ENCODE measurements at places on chromosomes 6 and 20.

DNA sequence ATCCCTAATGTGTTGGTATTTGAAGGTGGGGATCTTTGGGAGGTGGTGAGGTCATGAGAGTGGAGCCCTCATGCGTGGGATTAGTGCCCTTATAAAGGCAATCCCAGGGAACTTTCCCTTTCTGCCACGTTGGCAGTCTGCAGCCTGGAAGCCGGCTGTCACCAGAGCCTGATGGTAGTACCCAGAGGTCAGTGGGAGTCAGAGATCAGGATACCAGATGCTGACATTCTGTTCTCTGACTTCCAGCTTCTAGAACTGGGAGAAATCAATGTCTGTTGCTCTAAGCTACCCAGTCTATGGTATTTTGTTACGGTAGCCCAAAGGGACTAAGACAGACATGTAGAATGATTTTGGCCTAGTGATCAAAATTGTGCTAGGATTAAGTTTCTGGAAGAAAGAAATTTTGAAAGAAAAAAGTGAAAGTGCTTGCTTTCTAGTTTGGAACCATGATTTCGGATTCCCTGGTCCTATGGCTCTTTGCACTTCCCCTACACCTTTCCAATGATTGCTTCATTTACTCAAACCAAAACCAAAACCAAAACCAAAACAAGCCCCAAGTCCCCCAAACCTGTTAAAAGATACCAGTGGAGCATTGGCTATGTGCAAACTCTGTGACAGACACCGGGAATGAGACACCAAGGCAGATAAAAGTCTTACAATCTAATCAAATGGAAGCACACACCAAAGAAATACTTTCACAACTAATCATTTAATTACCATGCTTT, 173.7 kb upstream of the ZNF217 start:
- DNase-seq: no peak

- DNase-seq: no peak
Measured at GRCh38 chr20:61986762-61987321, 78.8 kb downstream of the TAF4 start.

GRCh38 chr6:38150681-38151296, 331.3 kb downstream of the ZFAND3 start:
- no peak for DNase-seq

- peak; percentile 73 for DNase-seq
Measured at GRCh38 chr20:4014031-4014474, 1.3 kb downstream of the RNF24 start.

DNA sequence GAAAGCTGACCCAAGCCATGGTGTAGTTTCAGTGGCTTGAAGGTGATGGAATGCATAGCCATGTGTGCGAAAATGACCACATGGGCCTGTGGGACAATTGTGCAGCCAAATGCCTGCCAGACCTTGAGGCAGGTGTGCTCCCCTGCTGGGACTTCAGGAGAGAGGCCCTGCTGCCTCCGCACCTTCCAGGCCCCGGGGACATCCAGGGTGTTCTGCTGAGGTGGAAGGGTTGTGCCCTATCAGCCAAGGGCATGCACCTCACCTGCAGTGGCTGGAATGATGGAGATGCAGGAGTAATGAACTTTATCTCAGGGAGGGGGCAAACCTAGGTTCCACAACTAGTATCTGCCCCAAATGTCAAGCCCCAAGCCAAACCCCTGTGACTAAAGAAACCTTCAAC, 44.0 kb downstream of the PRND start:
- no peak for DNase-seq

GRCh38 chr6:32968867-32969684, 682 bp downstream of the BRD2 start:
- peak; percentile 89 for DNase-seq

- no peak for DNase-seq
Measured at GRCh38 chr20:19682249-19682648, 75.8 kb upstream of the RIN2 start.

DNA sequence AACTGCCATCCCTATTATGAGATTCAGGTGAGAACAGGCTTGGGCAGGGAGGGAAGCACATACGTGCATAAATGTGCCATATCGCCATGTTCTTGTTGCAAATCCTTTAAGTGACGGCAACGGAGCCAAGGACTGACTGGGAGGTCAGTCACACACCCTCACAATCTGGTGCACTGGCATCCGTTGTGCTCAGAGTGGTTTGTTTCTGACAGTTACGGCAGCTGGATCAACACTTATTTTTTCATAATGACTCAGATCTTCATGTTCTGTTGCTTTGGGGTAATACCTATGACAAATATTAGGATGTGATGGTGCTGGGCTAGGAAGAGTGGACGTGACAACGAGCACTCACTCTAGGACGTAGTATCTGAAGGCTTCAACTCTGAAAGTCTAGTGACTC, 56.2 kb upstream of the PREP start:
- DNase-seq: no peak

GRCh38 chr6:139764498-139764986, 390.1 kb upstream of the CITED2 start:
- DNase-seq: peak; percentile 97

- DNase-seq: no peak
Measured at GRCh38 chr6:17470938-17471327, 77.5 kb downstream of the CAP2 start.

- DNase-seq: peak; percentile 27
Measured at GRCh38 chr6:54621285-54621684, 225.3 kb upstream of the FAM83B start.

DNA sequence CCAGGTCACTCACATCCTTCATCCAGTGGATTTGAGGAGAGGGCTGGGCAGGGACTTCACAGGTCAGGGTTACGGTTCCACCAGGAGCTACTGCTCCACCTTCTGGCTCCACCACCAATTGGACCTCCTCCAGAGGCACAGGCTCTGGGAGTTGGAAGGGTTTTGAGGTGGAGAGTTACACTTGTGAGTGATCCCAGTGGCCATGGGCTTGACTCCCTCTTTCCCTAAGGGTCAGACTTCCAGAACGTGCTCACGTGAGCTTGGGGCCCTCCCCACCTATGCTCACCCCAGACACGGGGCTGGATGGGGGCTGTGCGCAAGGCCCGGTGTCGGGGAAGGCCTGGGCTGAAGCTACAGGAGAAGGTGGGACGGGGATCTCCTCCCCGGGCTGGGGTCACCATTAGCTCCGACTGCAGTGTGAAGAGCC, 1.5 kb downstream of the AGER start:
- no peak for DNase-seq

DNA sequence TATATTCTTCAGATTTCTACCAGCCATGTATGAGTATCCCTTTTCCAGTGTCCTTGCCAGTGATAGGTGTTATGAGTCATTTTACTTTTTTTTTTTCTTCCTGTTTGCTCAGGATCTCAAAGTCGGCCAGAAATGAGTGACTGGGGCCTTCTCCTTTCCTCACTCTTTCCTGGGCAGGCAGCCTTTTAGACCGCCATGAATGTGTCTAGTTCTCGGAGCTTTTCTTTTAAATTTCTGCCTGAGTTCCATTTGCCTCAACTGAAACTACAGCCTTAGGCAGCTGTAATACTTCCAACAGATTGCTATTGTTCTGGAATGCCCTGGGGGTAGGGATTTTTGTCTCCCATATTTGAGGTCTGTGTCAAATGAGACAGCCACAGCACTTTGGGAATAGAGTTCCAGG, 83.7 kb downstream of the STXBP5 start:
- peak; percentile 48 for DNase-seq

- DNase-seq: no peak
Measured at GRCh38 chr20:10527781-10528180, 92.7 kb downstream of the SLX4IP start.

- no peak for DNase-seq
Measured at GRCh38 chr6:34890533-34890925, 1.5 kb downstream of the ANKS1A start.

DNA sequence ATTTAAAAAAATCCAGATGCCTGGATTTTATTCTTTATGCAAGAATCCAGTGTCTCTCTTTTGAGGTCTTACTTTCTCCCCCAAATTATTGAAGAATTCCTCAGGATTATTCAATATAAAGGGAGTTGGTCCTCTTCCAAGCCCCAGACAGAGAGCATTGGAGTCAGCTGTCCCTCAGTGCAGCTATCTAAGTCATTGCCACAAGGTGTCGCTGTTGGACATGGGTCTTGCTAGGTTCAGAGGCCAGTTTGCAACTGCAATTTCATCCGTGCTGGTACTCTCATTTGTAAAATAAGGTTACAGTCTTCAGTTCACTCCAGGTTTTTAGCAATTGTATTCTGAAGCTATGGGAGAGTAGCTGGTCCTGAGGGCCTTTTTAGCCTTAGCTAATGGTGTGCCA, 27.8 kb downstream of the CCN2 start:
- DNase-seq: peak; percentile 68

- no peak for DNase-seq
Measured at GRCh38 chr6:161360520-161360919, 86.7 kb upstream of the AGPAT4 start.

- DNase-seq: peak; percentile 60
Measured at GRCh38 chr6:83417880-83418663, 12.8 kb downstream of the ME1 start.

DNA sequence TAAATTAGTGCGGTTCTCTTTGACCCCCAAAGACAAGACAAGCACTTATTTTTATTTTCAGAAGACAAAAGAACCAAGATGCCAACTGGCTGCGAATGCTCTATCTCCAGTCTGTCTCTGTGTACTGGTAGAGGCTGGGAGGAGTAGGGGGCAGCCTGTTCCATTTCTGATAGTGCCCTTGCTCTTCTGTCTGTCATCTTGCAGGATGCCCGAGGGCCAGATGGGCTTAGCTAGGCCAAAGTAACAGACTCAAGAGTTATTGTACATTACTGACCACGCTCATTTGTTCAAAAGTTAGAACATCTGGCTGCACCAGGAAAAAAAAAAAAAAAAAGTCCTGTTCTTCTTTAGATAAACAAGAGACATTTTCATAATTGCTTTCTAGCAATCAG, 198.1 kb upstream of the UST start:
- no peak for DNase-seq

- DNase-seq: peak; percentile 25
Measured at GRCh38 chr6:78489874-78490273, 377.5 kb upstream of the IRAK1BP1 start.

DNA sequence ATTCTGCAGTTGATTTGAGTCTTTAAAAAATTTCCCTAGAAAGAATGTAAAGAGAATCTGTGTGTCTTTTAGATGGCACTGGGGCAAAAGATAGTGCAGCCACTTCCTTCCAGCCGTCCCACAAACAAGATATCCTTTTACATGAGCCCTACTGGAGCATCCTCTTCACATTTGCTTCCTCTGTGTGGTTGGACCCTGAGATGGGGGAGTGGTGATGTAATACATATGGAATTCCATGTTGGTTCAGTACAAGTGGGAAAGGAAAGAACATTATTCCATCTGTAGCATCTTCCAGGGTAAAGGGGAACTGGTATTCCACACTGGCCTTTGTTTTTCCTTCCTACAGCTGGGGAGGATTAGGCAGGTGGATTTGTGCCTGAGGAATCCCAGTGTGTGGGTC, 78.9 kb upstream of the ISM1 start:
- DNase-seq: peak; percentile 45

- DNase-seq: peak; percentile 64
Measured at GRCh38 chr20:53829724-53830521, 236.3 kb upstream of the ZNF217 start.

GRCh38 chr6:40928307-40928706, 110.7 kb downstream of the UNC5CL start:
- DNase-seq: no peak

- no peak for DNase-seq
Measured at GRCh38 chr6:106275692-106276091, 49.9 kb downstream of the ATG5 start.

DNA sequence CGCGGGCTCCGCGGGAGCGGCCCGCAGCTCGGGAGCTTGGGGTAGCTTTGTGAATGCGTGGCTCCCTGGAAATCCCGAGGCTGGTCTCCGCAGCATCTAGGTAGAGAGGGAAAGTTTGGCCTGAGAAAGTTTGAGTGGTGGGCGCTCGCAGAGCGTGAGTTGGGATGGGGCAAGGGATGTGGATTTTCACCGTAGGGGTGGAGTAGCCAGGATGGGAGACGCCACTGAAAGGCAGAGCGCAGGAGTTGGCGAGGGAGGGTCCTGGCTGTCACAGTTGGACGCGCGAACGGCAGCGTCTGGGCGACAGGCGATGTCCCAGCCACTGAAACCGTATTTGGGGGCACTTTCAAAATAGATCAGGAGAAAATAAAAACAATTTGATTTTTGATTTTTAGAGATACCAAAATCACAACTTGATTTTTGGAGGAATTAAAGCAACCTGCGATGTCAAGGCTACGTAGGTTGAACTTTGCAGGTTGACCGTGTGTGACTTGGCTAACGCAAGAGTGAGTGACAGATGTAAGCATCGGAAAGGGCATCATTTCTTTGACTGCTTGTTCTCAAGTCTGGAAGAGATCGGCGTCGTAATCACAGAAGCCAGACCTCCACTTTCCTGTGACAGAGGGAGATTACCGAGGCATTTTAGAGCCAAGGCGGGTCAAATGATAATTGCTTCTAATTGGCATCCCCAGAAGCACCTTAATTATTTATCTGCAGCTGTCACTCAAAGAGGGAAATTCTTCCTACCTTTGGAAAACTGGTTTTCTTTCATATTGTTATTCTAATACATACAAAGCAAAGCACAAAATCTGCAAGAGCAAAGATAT, 646 bp downstream of the HEY2 start:
- DNase-seq: no peak

Measured in fibroblast of skin of scalp (primary cell).